Activated T-cell treated with anti-CD3 and anti-CD28 coated beads, Interleukin-2, amount 50 U/mL, for 48 hours (primary cell): ENCODE measurements at places on chromosomes 6 and 20.
A peak's percentile ranks its signal among the peaks of the same experiment; 100 is the strongest.

DNA sequence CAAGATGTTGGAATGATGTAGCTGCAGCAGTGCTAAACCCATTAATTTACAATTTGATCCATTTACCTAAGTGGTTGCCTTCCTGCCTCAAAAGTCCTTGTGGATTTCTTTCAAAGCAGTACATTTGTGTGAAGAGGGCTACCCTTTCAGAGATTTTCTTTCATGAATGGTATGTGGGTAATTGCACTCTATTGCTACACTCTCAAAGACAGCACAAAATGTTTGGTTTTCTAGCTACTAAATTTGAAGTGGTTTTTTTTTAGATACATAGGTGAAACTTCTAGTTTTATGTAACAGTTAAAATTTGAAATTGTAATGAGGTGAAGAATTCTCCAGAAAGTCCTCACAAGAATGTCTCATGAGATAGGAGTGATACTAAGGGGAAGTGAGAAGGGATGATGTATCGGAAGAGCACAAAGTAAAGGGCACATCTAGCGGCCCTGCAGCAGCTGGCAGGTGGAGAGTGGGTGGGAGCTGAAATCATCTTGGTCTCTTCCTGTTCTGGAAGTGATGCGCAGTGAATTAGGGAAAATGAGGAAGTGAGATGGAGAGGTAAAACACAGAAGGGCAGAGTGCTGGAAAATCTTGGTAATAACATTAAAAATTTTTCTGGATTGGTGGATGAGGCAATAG, 236.8 kb upstream of the MAN1A1 start:
- no peak for DNase-seq

DNA sequence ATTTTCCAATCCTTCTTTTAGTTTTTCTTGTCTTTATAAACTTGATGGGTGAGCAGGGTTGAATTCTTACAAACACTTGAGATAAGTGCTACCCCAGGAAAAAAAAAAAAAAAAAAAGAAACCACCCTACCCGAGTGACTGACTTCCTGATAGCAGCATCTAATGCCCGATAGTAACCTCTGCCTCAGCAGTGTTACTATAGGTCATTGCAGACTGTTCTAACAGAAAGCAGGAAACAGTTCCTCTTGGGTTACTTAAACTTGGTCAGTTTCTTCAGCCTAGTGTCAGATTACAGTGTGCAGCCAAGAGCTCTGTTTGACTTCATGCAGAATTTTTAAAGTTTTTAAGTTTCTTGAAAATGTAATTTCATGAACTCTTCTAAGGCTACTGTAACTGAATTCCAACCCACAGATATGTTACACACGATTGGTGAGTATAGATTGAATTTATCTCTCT, 2.1 kb downstream of the MYLIP start:
- no peak for DNase-seq

DNA sequence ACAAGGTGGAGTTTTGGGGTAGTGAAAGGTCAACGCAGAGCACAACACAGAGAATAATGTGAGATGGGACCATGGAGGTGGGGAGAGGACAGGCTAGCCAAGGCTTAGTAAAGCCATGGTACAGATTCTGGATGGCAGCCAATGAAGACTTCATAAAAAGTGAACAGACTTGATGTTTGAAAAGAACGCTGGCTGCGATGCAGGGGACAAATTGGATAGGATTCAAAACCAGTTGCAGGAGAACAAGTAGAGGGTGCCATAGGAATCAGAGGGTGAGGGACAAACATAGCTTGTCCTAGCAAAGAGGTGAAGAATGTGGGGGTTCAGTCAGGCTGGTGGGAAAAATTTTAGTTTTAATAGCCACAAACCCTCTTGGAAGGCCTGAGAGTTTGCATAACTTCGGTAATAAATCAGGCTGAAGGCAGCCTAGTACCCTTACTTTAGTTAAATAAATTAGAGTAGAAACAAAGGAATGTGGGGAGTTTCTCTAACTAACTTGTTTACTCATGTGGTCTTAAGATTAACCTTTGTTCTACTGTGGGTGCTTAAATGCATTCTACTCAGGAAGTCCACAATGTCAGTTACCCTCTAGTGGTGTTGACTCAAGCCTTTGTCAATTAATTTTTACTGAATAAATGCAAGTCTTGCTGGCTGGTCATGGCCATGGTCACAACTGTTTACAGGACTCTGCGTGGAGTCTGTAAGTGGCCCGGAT, 216.4 kb downstream of the C6orf118 start:
- no peak for DNase-seq

DNA sequence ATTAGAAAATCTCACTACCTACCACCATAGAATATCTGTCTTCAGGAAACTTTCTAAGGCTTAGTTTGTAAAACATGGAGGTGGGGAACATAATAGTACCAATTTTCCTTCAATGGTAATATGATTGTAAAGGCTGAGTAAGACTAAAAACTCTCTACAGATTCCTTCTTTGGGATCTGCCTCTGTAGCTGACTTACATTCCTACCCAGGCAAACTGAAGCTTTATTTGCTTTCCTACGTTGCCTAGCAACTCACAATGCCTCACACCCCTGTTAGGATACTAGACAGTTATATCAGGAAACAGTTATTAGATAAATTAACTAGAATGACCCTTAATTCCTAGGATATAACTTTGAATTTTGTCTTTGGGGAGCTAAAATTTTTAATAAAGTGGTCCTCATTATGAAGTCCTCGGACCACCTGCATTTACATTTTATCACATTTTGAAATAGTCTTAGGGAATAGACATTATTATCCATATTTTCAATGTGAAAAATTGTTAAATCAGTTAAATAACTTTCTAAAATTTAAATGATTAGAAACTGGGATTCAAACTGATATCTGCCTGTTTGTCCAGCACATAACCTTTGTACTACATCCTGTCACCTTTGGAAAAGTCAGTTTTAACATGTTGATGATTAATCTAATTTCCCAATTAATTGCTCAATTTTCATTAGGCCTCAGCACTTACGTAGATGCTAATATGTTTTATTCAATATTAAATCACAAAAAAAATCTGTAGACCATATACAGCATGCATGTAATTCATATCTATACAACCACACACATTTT, 591.4 kb downstream of the RNF144B start:
- no peak for DNase-seq

DNA sequence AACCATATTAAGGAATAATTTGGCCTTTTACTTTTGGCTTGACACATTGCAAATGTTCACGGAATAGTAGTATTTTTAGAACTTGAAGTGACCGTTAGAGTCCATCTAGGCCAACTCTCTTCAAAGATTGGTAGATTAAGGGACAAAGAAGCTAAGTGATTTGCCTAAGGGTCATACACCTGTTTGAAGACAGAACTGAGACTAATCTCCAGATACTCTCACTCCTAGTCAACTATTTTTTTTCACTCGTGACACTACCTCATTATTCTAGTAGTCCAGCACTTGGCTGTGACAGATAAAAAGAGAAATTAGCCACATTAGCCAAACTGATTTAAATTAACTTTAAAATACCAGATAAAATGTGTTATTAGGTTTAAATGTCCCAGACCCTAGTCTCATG, 10.6 kb downstream of the ACSS2 start:
- DNase-seq, result no peak

GRCh38 chr6:31363811-31364210, 6.8 kb upstream of the HLA-B start:
- DNase-seq, result no peak

DNA sequence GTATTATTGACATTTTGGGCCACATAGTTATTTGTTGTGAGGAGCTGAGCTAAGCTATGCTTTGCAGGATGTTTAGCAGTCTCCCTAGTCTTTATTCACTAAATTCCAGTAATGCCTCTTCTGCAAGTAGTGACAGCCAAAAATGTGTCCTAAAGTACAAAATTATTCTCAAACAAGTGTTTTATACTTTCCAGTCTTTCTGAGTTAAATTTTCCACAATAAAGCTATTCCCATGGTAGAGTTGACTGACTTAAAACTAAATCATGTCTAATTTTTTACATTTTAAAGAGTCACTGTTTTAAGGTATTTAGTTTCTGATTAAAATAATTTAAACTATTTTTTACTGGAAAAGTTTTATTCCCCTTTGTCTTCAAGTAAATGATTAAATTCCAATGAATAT, 717.8 kb upstream of the HS3ST5 start:
- DNase-seq, result no peak

- DNase-seq, result peak; percentile 86
Observed at GRCh38 chr6:37516076-37516919, 16.6 kb upstream of the CCDC167 start.

GRCh38 chr6:68635706-68636513, 828 bp downstream of the ADGRB3 start:
- peak; percentile 20 for DNase-seq

GRCh38 chr6:6661684-6662083, 73.2 kb downstream of the LY86 start:
- no peak for DNase-seq

DNA sequence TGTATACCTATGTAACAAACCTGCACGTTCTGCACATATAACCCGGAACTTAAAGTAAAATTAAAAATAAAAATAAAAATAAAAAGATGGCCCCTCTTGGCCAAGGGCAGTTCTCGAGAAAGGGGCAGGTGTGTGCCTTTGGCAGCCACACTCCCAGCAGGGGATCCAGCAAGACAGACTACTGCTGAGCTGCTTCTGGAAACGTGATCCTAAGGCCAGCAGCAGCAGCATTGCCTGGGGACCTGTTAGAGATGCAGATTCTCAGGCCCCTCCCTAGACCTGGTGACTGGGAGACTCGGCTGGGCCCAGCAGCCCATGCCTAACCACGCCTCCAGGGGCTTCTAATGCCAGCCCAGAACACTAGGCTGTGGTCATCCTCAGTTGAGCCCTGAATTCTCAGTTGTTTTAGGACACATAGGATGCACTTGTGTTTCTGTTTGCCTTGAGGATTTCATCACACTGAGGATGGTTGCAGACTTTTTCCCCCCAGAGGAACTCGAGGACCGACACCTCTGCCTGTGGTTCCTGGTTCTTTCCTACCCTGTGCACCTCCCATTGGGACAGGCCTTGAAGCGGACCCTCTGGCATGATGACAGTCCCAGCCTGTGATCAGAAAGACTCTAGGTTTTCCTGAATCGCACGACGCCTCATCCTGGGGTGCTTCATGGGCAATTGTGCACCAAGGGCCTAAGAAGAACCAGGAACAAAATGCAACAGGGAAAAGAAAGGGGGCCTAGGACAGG, 105.9 kb downstream of the TOX2 start:
- no peak for DNase-seq

GRCh38 chr6:153852481-153852880, 186.6 kb upstream of the OPRM1 start:
- no peak for DNase-seq

DNA sequence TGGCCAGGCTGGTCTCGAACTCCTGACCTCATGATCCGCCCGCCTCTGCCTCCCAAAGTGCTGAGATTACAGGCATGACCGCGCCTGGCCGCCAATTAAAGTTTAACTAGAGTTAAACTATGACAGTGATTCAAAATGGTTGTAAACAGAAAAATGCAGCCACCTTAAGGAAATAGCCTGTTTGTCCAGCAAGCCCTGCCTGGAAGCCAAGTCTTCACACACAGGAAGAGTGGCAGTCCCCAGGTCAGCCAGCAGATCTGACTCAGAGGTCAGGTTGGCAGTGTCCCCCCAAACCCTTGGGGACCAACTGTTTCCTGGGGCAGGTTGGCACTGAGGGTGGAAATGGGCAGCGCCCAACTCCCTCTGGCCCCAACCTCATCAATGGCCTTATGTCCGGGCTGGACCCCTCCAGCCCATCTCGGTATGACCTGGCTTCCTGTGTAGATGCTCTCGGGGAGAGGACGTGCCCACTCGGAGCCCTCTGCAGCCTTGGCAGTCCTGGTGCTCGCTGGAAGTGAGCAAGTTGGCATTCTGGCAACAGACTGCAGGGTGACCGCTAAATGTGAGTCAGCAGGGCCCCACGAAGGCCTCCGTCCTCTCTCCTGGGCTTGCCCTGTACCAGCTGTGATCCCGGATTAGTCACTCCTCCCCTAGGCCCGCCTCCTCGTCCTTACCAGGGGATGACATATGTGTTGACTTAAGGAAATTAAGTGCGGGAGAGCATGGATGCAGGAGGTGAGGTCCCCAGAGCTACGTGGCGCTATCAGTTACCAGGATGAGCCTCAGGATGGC, 9.7 kb upstream of the HSP90AB1 start:
- DNase-seq, result peak; percentile 84

DNA sequence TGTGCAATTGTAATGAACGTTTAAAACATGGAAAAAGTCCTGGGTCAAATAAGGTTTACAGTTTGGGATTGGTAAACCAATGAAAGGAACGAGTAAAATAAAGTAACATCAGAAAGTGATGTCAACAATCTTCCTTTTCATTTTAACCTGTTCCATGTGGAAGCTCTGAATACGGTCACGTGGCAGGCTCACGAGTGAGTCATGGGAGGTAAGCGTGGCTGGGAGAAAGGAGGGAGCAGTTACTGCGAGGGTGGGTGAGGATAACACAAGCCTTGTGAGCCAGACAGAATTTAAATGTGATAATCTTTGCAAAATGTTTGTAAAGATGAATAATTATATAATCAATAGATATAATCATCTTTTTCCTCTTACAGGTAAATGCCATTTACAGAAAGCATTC, 171.3 kb upstream of the HDAC2 start:
- no peak for DNase-seq

- no peak for DNase-seq
Observed at GRCh38 chr6:166803471-166803870, 152.9 kb downstream of the RNASET2 start.

GRCh38 chr6:3803627-3804468, 45.3 kb upstream of the FAM50B start:
- DNase-seq, result no peak

GRCh38 chr6:141594874-141595273, 537.9 kb upstream of the GJE1 start:
- DNase-seq, result no peak

GRCh38 chr6:145531822-145532221, 203.5 kb downstream of the EPM2A start:
- DNase-seq, result no peak

GRCh38 chr6:163872335-163872734, 457.8 kb downstream of the QKI start:
- DNase-seq, result no peak
